ENCODE measurements at places on chromosomes 16 and 17.

GRCh38 chr17:38443356-38444031 is 15.2 kb downstream of the ARHGAP23 start:
- DNase-seq: no peak

- DNase-seq: no peak
Measured at GRCh38 chr17:65039336-65039988, 17.1 kb downstream of the GNA13 start.

DNA sequence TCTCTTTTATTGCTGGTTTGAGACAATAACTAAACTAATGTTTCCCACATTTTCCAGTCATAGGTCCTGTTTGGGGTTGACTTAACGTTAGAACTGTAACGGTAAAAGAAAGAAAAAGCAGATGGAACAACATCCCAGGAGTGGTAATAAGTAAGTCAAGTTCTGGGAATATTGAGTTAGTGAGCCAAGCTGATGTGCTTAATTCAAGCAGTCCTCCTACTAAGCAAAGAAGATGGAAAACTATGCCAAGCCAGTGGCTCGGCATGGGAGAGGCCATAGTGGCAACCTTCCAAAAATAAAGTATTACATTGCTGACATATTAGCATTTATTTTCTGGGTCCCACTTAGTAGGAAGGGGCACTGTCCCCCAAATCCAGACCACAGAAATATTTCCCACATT is 161.7 kb upstream of the CDH5 start:
- DNase-seq: no peak

GRCh38 chr16:63530208-63530607 is 1494.0 kb upstream of the CDH8 start:
- no peak for DNase-seq

DNA sequence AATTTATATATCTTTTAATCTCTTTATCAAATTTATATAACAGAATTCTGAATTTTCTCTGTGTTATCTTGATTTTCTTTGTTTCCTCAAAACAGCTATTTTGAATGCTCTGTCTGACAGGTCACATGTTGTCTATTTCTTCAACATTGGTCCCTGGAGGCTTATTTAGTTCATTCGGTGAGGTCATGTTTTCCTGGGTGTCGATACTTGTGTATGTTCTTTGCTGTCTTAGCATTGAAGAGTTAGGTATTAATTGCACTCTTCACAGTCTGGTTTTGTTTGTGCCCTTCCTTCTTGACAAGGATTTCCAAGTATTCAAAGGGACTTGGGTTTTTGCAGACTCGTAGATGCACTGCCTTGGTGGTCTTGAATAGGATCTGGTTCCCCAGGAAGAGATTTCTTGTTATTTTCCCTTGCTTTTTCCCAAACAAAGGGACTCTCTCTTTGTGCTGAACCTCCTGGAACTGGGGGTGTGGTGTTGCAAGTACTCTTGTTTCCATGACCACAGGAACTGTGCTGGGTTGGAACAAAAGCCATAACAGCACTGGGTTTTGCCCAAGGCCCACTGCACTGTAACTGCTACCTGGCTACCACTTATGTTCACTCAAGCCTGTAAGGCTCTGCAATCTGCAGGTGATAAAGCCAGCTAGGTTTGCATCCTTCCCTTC is 1483.0 kb downstream of the CDH8 start:
- no peak for DNase-seq

DNA sequence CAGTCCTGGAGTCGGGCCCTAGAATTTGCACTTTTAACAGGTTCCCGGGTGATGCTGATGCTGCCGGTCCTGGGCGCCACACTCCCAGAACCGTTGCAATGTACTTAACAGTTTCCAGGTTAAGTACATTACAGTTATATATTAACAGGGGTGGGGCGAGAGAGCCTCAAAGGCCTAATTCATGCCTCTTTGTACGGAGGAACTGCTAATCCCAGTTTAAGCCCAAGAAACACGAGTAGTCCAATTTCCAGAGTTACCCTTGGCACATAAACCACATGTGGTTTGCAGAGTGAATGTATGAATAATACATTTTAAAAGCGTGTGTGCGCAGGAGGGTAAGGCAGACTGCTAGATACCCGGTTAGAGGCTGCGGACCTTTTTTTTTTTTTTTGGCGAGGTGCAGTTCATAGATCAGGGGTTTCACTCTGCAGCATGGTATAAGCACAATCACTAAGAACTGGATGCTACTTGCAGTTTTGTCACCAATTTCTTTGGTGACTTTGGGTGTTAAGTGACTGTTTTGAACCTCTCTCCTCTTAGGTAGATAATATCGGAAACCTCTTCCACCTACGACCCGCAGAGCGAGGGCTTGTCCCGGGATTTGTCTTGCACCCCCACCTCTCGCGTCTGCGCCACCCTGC is 713 bp downstream of the COX11 start:
- peak; percentile 35 for DNase-seq

GRCh38 chr17:49219987-49220386 is 9.5 kb downstream of the ABI3 start:
- DNase-seq: no peak

GRCh38 chr16:53258809-53259208 is 175.5 kb upstream of the RBL2 start:
- no peak for DNase-seq

- no peak for DNase-seq
Measured at GRCh38 chr17:83151442-83152226, 72.2 kb downstream of the METRNL start.

- DNase-seq: no peak
Measured at GRCh38 chr17:72602517-72603419, 481.9 kb downstream of the SOX9 start.

- DNase-seq: no peak
Measured at GRCh38 chr17:16398270-16399267, 16.8 kb upstream of the TRPV2 start.

DNA sequence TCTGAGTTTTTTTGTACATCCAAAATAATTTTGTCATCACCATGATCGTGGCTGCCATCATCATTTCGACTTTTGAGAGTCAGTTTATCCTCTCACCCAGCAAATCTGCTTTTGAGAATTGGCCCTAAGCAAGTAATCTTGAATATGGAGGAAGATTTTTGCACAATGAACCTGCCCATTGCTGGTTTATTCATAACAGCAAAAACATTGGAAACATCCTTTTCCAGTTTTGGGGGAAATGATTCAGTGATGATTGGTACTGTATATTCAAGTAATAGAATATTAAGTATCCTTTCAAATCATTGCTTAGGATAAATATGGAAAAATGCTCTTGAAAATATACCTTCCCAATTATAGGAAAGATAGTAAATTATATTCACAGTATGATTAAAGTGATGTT is 53.1 kb downstream of the PRKCA start:
- no peak for DNase-seq

Measured in HuH-7 (cell line).